A549 treated with CORT108297 at 1 μM for 4 hours (cell line): ENCODE measurements at places on chromosomes 5 and 9. TPM values are rescaled to one million over a fixed set of nuclear protein-coding genes. Genes with fewer than 3 reads are reported as not detected.

Gene OMD
- total RNA-seq = not detected in 5 replicates

Gene SLC28A3
- total RNA-seq = 0.01 TPM in 1 of 5 replicates, not detected in the others

Gene C9
- not detected in 5 replicates for total RNA-seq

Gene GFI1B
- 0.03 to 0.14 TPM (median 0.12 TPM) in 3 of 5 replicates, not detected in the others for total RNA-seq

Gene SLC22A4
- total RNA-seq = 4.0 to 4.9 TPM (median 4.3 TPM) in 5 replicates

Gene DENND1A
- total RNA-seq = 9.9 to 12.0 TPM (median 11.1 TPM) in 5 replicates

Gene MSX2
- 3.8 to 5.5 TPM (median 5.0 TPM) in 5 replicates for total RNA-seq
